CD14-positive monocyte (primary cell): ENCODE measurements at places on chromosomes 13 and 19.

GRCh38 chr13:106795847-106796246, 227.9 kb upstream of the ARGLU1 start:
- DNase-seq: no peak

DNA sequence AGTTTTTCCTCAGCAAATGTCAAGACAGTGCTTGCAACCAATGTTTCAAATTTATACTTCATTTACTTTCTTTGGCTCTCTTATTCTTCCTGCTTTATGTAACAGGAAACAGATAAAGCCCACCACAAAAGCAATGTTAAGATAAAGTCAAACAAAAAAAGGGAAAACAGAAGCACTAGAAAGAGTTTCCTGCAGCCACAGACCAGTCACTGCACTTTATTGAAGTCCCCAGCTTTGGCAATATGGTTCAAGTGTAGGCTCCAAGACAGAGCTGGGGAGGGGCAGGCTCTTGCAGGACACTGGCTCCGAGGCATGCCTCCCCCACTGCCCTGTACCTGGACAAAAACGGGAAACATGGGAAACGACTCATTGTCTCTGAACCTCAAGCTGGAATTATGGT, 15.3 kb upstream of the CDC16 start:
- no peak for DNase-seq

DNA sequence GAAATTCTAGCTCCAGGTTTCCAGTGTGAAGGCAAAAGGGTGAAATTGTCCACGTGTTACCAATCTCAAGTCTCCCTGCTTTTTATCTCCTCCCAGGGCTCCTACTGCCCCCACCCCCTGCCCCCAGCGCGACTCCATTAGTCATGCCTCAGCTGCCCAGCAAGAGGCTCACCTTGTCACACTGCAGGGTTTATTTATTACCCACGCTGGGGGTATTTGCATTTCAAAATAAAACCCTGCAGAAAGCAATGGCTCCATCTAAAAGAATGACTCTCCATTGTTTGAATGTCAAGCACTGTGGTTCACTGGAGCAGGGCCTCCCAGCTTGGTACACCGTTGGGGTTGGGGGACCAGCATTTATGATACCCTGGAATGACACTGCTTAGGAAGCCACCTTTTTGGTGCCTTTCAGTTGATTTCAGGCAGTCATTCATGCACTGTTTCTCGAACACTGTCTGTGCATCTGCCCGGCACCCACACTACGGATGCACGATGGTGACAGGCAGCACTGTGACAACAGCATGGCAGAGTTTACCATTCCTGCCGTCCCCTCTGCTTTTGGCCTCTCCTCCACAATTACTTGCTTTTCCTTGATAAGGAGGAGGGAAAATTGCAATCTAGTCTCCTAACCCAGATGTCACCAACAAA, 9.9 kb upstream of the POP4 start:
- DNase-seq: no peak

DNA sequence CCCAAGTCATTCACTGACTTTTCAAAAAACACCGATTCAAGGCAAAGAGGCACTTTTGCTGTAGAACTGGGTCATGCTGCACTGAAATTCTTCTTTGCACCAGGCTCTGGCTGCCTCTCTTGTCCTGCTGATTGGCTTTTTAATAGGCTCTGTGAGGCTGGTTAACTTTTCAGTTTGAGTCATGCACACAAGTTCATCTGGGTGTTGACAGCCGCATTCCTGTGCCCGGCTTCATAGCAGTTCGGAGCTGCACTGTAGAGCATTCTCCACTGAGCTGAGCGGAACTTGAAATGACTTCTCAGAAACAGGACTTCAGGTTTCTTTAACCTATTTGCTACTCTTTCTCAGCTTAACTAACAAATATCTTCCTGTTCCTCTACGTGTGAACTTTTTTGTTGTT, 978.3 kb downstream of the UQCRFS1 start:
- DNase-seq: no peak

- DNase-seq: no peak
These were observed 9.4 kb downstream of the ARHGAP33 start for GRCh38 chr19:35784503-35785338.

DNA sequence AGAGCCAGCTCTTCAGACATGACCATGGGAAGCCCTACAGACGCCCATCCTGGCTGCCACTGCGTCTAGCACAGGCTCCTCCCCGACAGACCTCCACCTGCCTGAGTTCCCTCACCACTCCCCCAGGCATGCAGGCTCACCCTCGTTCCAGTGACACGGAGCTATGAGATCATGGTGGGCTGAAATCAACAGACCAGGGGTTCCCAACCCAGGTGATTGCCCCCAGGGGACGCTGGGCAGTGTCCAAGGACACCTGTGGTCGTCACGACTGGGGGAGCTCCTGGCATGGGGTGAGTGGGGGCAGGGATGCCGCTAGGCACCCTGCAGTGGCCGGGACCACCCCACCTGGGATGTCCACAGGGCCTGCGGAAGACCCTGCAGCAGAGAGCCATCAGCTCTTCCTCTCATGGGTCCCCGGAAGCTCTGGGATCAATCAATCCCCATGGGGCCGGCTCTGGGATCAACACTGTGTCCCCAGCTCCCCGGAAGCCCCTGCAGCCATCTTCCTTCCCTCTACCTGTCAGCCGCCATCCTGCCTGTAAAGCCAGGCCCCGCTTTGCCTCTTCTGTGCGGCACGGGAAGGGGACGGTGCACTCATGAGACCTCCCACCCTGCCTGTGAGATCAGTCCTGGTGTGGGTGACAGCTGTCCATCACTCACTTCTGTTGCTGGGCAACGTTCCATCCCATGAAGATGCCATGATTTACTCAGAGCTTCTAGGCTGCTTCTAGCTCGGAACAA, 12.8 kb upstream of the MADCAM1 start:
- no peak for DNase-seq

GRCh38 chr13:48578516-48579164, 45.8 kb upstream of the RCBTB2 start:
- peak; percentile 15 for DNase-seq

- DNase-seq: no peak
These were observed 359.3 kb downstream of the TDRD3 start for GRCh38 chr13:60756306-60756705.

- no peak for DNase-seq
These were observed 72.9 kb downstream of the NHLRC3 start for GRCh38 chr13:39111145-39111544.
